ENCODE measurements at places on chromosomes 12 and 14. TPM values are rescaled to one million over a fixed set of nuclear protein-coding genes. Genes with fewer than 3 reads are reported as not detected.

Gene NEUROD4
- total RNA-seq, result not detected

Gene REC8
- 20.0 TPM for total RNA-seq

Gene FSCB
- not detected for total RNA-seq

Gene POLE2
- total RNA-seq, result 19.9 TPM

Gene CMKLR1
- not detected for total RNA-seq

Gene SMARCD1
- total RNA-seq, result 54.5 TPM

Gene KRT6B
- not detected for total RNA-seq

Gene TPPP2
- total RNA-seq, result not detected

Gene DLK1
- total RNA-seq, result not detected

Measured in myometrial cell (primary cell).